ENCODE measurements at places on chromosomes 16 and 17.

DNA sequence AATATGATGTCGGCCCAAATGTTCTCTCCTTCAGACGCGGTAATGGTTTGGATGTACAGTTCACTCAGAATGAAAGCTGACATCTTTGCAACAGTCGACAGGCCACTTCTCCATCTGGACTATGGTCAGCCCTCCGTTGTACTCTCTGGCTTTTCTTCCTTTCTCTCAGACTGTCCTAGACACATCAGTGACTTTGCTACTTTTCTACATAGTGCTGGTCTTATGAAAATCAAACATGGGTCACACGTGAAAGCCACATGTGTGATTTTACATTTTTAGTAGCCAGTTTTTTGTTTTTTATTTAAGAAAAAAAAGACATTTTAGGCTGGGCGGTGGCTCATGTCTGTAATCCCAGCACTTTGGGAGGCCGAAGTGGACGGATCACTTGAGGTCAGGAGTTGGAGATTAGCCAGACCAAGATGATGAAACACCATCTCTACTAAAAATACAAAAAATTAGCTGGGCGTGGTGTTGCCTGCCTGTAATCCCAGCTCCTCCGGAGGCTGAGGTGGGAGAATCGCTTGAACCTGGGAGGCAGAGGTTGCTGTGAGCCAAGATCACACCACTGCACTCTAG is 644.1 kb downstream of the KCNJ2 start:
- DNase-seq = no peak

DNA sequence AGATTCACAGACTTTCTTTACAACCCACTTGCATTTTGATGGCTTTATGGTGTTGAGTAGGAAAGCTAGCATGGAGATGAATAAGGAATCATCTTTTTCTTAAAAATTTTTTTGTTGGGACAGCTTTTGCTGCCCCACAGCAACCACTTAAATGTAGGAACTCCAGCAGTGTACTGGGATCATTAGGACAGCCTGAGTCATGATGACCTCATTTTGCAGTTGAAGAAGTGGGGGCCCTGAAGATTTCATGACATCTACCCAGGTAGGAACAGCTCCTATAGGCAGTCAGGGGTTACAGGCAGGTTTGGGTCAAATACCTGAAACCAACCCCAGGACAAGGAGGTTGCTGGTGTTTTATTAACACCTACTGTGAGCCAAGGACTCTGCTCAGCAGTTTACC is 2.1 kb downstream of the METTL22 start:
- DNase-seq = no peak

GRCh38 chr17:65627891-65628643 is 66.6 kb upstream of the AXIN2 start:
- DNase-seq = no peak

DNA sequence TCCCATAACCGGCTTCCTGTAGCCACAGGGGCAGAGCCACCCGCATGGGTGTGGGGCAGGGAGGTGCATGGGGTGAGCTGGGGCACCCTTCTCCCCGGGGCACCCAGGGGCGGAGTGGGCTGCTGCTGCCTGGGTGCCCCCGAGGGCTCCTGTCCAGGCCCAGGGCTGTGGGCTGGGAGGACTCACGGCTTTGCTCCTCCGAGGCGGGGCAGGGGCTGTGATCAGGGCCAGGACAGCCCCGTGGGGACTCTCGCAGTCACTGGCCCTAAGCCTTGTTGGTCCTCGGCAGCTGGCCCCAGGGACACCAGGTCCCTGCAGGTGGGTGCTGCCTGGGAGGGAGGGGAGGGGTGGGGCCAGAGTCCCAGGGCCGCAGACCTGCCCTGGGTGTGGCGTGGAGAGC is 19.7 kb downstream of the CACNA1H start:
- DNase-seq = no peak

DNA sequence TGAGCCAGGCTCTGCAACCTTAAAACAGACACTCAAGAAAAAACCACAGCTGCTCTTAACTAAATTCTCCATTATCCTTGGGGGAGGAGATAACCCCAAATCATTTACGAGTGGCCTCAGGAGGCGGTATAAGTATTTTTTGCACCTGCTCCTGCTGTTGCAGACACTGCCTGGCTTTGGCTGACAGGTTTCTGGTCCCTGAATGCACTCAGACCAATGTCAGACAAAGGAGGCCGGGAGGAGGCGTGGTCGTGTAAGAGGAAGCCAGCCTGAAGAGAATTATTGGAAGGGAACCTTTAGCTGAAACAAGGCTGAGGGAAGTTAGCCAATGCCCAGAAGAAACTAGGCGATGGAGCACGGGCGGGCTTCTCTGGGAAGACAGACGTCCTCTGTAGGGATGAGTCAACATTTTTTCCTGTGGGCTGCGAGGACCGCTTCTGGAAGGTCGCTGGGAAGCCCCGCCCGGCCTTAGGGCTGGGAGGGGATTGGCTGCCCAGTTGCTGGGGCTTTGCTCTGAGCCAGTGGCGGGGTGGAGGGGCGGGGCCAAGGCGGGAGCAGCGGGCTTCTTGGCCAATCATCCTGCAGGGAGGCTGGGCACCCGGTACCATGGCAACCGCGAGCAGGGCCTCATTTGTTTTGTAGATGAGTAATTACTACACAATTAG is 82.3 kb downstream of the CCDC182 start:
- no peak for DNase-seq

DNA sequence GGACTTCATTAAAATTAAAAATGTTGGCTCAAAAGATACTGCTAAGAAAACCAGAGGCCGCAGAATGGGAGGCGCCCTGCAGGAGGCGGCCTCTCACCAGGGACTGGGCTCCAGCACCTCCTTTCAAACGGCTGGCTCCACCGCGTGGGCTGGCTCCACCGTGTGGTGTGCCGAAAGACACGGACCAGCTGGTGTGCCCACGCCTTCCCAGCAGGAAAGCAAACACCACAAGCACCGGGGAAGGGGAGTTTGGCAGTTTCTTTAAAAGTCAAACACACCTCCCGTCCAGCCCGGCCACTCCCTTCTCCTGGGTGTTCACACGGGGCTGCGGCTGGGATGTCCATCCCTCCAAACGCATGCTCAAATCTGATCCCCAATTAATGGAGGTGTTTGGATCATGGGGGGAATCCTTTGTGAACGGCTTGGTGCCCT is 13.9 kb downstream of the HAGH start:
- no peak for DNase-seq

- no peak for DNase-seq
These were observed at the start of gene UTS2R for GRCh38 chr17:82371333-82372248. Gene UTS2R (plus strand): TSS chr17:82371765. CDS start chr17:82374325, 2,560 bp downstream.

- peak; percentile 95 for DNase-seq
These were observed 15.8 kb downstream of the ZNF213 start for GRCh38 chr16:3150346-3151218.

DNA sequence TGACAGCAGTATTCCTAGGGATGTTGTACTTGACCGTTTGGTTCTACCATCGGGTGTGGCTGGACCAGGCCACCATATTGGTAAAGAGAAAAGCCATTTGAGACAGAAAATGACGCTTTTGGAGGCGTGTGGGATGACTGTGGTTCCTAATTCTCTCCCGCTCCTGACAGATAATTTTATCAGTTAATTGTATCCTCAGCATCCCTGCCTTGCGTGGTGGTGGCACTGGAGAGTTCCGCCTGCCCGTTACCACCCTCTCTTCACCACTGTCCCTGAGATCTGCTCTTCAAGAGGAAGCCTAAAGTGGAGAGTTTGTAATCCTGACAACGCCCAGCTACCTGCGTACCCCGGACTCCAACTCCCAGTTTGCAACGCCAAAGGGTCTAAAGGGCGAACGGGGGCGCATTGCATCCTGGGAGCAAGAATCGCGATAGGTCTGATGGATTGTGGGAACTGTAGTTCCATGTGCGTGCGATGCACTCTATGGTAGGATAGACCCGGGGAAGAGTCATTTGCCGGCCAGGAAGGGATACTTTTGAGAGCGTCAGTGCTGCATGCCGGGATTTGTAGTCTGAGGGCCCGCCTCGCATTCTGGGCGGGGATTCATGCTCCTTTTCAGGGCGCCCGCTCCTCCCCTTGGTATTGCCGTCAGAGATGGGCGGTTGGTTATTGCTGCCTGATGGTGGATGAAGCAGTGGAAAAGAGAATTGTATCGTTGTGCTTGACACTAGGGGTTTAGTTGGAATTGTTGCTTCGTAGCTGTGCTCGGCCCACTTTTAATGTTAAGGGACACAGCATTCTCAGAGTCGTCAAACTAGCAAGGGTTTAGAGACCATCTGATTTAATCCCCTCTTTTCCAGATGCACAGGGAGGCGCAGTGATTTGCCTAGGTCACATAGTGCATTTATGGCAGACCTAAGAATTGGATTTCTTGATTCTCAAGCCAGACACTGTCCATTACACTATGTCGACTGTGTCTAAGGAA is 965 bp upstream of the PHF12 start:
- peak; percentile 89 for DNase-seq

- DNase-seq = no peak
These were observed 210.4 kb upstream of the ELAC2 start for GRCh38 chr17:13228225-13228624.

GRCh38 chr17:49998836-49999511 is 4.0 kb upstream of the DLX3 start:
- DNase-seq = no peak

GRCh38 chr16:19291475-19291874 is 5.9 kb downstream of the CLEC19A start:
- no peak for DNase-seq

GRCh38 chr17:57405491-57406072 is 149.3 kb downstream of the MSI2 start:
- no peak for DNase-seq

- no peak for DNase-seq
These were observed 30.0 kb downstream of the IL21R start for GRCh38 chr16:27431773-27432532.

- no peak for DNase-seq
These were observed 74.4 kb downstream of the NETO2 start for GRCh38 chr16:47069313-47069712.

DNA sequence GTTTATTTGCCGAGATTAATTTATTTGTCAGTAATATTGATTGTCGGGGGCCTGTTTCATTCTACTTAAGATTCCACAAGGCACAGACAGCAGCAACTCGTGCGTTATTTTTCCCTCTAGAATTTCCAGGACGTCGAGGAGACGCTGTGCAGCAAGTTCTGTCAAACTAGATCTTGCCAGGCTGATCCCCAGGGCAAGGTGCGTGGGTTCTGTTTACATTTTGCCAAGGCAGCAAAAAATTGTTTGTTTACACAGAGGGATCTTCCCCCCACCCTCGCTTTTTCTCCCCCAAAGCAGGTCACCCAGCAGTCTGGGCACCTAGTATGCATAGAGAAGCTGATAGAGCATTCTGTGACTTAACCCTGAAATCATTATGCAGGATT is 111.4 kb downstream of the IRX3 start:
- no peak for DNase-seq

DNA sequence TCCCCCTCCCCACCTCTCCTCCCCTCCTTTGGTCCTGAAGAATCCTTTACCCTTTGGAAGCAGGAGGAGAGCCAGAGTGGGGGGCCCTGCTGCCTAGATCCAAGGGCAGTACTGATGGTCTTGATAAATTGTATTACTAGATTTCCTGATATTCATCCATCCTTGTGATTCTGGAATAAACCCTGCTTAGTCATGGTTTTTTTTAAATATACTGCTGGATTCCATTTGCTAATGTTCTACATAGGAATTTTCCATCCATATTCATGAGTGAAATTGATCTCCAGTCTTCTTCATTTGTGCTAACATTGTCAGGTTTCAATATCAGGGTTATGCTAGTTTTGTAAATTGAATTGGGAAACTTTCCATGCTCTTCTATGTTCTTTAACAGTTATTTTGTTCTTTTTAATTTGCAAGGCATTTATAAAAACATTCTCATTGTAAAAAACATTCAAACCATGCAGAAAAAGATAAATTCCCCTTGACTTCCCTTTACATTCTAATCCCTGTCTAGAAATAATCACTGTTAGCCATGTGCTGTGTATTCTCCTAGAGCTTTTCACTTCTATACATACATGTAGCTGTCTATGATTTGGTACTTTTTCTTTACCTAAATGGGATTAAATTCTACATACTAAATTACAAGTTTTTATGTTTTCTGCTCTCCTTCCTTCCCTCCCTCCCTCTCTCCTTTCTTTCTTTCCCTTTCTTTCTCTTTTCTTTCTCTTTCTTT is 56.7 kb downstream of the CCDC42 start:
- DNase-seq = no peak

GRCh38 chr16:54398986-54399385 is 112.4 kb upstream of the IRX3 start:
- DNase-seq = no peak

DNA sequence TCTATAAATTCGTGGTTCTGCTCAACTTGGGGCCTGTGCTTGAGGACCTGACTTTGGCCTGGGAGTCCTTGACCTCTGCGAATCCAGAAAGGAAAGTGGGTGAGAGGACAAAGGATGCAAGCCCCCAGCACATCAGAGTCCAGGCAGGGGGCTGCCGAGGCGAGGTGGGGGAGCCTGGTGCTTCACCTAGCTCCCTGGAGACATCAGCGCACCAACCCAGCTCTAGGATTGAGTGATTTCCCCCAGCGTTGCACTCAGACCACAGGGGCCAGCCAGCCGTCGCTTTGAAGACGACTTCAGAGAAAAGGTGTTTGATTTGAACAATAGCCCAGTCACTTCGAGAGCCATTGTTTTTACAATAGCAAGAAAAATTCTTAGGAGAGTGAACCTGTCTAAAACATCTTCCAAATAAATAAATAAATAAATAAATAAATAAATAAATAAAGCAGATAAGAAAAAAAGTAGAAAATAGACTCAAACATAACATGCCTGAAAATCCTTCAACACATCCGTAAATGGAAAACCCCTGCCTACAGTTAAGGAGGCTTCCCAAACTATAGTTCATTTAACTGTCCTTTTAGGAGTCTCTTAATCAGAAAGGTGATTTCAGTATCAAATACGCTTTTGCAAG is 180.9 kb downstream of the RBFOX3 start:
- no peak for DNase-seq

DNA sequence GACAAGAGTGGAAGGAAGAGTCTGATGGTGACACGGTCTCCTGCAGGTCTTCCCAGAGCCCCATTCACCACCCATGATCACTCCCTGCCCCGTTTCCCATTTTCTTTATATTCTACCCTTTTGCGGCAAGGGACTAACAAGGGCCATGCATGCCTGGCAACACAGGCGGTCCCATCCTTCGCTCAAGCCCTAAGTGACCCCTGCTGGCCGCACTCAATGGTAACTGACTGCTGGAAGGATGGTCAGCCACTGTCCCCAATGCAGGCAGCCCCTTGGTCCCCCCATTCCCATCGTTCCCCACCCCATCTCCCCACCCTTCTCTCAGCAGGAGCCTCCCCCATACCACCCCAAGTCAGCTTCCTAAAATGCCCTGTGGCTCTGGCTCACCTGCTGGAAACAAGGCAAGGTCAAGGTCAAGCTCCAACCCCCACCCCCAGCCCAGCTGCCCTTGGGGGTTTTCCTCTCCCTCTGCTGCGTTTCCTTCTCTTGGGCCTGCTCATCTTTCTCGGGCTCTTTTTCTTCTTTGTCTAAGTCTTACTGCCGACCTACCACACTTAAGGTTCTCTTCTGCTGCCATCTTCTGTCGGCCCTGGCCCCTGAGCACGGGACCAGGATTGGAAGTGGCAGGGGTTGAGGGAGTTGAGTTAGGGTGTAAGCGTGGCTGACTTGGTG is 116.0 kb downstream of the RPTOR start:
- no peak for DNase-seq
